Pancreas (tissue), 10 donors: ENCODE measurements at places on chromosomes 1 and 21.

GRCh38 chr1:211613108-211613947 is 34.4 kb upstream of the SLC30A1 start:
- no peaks in the 10 kb centered on the region for H3K36me3 ChIP-seq
- peak; percentile 64 for DNase-seq
- H3K27ac ChIP-seq: no peak overlapping the region
- no peaks in the 10 kb centered on the region for H3K4me1 ChIP-seq
- H3K27me3 ChIP-seq: no peaks in the 10 kb centered on the region

DNA sequence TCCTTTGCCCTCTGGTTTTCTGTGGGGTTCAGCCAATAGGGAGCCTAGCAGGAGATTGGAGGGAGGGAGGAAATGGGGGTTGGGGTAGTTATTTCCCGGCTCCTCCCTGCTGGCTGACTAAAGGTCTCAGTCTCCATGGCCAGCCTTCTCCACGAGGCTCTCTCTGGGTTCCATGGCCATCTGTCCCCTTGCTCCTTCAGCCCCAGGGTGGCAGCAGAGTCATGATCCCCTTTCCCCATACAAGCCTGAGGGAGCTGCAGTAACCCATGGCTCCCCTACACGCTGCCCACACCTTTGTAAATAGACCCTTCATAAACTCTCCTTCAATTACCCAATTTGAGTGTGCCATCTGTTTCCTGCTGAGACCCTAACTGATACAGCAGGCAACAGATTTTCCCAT is 176.1 kb upstream of the CSF3R start:
- H3K36me3 ChIP-seq: no peaks in the 10 kb centered on the region
- H3K27ac ChIP-seq: no peak overlapping the region

GRCh38 chr1:202579806-202580205 is 130.4 kb downstream of the SYT2 start:
- no peak overlapping the region for H3K4me3 ChIP-seq
- no peak overlapping the region for H3K27ac ChIP-seq
- H3K36me3 ChIP-seq: no peaks in the 10 kb centered on the region
- DNase-seq: no peak

GRCh38 chr1:189859385-189859977 is 618.2 kb downstream of the BRINP3 start:
- H3K4me1 ChIP-seq: no peaks in the 10 kb centered on the region
- H3K4me3 ChIP-seq: no peak overlapping the region
- DNase-seq: no peak
- H3K36me3 ChIP-seq: no peaks in the 10 kb centered on the region
- no peaks in the 10 kb centered on the region for H3K27me3 ChIP-seq
- H3K27ac ChIP-seq: no peak overlapping the region

- DNase-seq: no peak
- no peaks in the 10 kb centered on the region for H3K27me3 ChIP-seq
- no peaks in the 10 kb centered on the region for H3K4me1 ChIP-seq
- H3K27ac ChIP-seq: no peak overlapping the region
- no peak overlapping the region for H3K4me3 ChIP-seq
- H3K36me3 ChIP-seq: no peaks in the 10 kb centered on the region
Observed at GRCh38 chr1:172717722-172718465, 59.0 kb downstream of the FASLG start.

- DNase-seq: no peak
- no peak overlapping the region for H3K4me3 ChIP-seq
- H3K4me1 ChIP-seq: peaks cover 21% of the 10 kb centered on the region
- H3K27me3 ChIP-seq: no peaks in the 10 kb centered on the region
Observed at GRCh38 chr1:39293375-39294070, 89.0 kb downstream of the MACF1 start.
